ENCODE measurements at places on chromosomes 2 and 18.

- no peak for DNase-seq
Measured at GRCh38 chr2:225309516-225309915, 90.0 kb upstream of the NYAP2 start.

- no peak for DNase-seq
Measured at GRCh38 chr18:54440292-54440691, 82.6 kb downstream of the C18orf54 start.

- DNase-seq, result no peak
Measured at GRCh38 chr18:360676-361075, 92.8 kb upstream of the THOC1 start.

DNA sequence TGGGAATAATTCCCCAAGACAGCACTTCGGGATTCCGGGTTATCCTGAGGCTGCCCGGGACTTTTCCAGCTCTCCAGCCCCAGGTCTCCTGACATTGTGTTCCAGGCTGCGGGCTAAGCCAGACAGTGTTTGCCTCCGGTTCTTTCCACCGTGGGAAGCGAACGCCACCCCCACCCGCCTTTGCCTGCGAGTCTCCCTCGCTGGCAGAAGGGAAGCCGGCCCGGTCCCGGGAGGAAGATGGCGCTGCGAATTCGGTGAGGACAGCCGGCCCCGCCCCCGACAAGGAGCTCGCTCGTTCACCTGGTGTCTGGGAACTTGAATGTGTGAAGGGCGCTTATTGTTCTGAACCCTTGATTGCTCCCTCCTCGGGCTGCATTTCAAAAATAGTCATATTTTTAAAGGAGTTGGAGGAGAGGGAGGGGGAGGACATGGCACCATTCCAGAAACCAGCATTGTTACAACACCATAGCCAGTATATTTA, 2.9 kb downstream of the LRATD1 start:
- no peak for DNase-seq

DNA sequence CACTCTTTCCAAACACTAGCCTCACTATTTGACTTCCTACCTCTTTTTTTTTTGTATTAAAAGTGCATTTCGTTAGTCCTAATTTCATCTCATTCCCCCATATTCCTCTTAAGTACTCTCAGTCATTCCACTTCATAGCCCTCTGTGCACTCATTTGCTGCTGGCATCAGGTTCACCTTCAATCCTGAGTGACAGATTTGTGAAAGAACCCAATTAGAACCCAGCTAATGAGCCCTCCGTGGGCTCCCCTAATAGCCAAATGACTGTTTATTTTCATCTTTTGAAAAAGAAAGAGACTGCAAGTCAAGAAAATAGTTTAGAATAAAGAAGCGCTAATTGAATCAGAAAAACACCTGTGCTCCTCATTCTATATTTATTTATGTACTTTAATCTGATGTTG, 512.1 kb upstream of the LRATD1 start:
- DNase-seq, result no peak

DNA sequence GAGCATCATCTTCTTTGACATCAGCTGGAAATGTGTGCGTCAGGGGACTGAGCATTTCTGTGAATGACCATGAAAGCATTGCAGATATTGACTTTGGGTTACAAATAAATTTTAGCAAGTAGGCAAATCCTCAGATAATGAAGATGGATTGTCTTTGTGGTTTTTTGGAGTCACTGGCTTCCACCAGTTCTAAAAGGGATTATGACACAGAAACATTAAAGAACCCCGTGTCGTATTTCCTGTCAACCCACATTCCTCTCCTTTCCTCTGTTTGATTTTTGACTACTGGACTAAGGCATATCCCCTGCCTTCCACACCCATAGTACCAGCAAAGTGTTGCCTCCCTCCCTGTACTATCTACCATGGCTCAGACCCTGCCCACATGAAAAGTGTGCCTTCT, 268.1 kb downstream of the MYO3B start:
- DNase-seq, result no peak

DNA sequence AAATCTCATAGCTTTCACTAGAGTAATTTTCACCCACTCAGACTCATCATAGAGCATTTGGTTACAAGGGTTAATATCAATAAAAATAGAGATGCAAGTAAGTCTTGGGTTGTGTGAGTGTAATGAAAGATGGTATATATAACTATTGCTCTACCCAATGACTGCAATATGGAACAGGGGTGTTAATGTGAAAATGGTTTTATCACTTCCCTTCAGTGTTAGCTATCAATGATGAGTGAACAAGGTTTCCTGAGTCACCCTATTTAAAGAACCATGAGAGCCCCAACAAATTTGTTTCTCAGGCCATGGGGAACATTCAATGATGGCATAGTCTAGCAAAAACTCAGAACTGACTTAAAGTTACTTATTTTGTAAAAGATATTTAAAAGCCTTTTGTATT, 1133.6 kb upstream of the ZEB2 start:
- DNase-seq, result no peak

DNA sequence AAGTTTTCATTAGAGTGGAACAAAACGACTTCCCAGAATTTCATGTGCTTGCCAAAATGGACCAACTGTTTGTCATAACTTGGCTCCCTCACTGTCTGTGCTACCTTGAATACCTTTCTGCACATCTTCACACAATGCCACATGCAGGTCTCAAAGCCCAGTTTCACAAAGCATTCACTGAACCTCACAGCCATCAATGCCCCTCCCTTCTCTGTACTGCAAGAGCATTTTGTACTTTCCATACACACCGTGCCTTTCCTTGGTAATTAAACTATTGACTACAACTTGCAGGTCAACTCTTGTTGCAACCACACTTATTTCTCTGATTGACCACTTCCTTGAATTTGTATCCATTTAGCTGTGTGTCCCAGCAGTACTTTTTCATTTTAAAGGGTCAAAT, 50.5 kb downstream of the PAX3 start:
- DNase-seq, result no peak

DNA sequence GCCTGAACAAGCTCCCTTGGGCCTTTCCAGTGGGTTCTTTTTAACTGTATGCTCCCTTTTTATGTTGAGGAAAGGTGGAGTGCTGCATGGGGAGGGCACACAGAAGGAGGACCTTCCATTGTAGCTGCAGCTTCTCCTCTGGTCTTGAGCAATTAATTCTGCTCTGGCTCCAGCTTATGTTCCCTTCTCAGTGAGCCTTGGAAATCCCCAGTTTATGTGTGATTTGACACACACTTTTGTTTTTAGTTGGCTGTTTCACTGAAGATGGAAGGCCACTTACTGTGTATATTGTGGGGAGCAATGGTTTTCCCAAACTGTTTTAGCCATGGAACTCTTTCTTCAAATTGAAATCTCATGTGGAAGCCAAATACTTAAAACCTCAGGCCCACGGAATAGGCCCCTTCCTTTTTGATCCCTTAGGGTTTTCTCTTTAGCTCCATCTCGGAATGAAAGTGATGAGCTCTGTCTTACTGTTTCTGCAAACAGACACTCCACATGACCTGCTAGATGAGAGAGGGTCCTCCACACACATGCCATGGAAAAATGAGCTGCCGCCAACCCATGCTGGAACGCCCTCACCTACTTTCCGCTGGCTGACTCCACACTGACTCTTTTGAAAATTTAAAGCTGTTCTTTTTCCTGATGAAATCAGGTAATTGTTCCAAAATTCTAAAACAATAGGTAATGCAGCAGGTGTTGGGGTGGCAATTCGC, 280.9 kb upstream of the SIX2 start:
- no peak for DNase-seq

- DNase-seq, result no peak
Measured at GRCh38 chr18:77055429-77056300, 76.9 kb downstream of the MBP start.

- DNase-seq, result no peak
Measured at GRCh38 chr18:48391868-48392267, 17.3 kb downstream of the ZBTB7C start.

DNA sequence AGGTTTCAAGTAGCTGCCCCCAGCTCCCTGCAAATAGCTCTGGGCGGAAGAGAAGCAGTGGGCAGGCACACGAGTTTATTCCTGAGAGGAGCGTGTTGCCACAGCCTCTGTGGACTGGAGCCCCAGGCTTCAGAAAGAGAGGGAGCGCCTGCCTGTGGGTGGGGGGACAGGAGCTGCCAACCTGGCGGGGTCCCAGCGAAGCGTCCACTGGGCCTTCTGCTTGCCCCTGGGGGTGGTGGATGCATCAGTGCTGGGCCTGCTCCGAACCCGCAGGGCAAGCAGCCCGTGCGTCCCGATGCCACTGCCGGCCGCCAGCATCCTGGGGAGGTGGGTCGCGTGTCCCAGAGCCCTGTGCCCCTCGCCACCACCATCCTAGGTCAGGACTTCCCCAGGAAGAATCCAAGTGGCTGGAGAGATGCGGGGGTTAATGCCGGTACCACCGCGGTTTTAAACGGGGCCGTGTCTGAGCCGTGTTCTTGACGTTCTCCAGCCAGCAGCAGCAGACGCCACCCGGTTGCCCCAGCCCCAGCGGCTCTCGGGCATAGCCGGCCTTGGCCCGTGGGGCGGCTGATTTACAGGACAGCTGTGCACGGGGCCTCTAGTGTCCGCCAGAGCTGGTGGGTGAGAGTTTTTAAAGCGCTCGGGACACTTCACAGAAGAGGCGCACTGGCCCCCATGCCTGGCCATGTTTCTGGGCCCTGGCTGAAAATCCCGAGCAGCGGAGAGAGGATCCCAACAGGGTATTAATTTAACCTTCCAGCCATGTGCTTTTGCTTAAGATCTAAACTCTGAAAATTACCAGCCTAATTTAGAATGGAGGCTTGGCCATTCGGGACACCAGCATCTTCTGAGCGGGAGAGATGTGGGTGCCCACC, 84.7 kb downstream of the NFATC1 start:
- DNase-seq, result no peak

- no peak for DNase-seq
Measured at GRCh38 chr2:61262699-61263098, 100.7 kb downstream of the C2orf74 start.

DNA sequence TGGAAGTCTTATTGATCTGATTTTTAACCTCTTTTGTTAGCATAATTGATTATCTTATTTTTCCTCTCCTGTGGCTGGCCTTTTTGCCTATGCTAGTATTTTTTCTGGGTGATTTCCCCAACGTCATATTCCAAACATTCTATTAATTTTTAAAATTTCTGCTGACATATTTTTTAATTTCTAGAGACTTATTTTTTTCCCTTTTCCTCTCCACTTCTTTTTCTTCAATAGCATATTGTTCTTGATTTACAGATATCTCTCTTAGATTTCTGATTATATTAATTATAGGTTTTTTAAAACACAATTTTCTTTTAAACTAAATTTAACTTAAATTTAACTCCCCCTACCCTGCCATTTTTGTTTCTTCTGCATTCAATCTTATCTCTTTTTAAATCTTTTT, 47.2 kb upstream of the NR4A2 start:
- DNase-seq, result no peak

- DNase-seq, result no peak
Measured at GRCh38 chr2:115833196-115833595, 1390.8 kb downstream of the DPP10 start.

DNA sequence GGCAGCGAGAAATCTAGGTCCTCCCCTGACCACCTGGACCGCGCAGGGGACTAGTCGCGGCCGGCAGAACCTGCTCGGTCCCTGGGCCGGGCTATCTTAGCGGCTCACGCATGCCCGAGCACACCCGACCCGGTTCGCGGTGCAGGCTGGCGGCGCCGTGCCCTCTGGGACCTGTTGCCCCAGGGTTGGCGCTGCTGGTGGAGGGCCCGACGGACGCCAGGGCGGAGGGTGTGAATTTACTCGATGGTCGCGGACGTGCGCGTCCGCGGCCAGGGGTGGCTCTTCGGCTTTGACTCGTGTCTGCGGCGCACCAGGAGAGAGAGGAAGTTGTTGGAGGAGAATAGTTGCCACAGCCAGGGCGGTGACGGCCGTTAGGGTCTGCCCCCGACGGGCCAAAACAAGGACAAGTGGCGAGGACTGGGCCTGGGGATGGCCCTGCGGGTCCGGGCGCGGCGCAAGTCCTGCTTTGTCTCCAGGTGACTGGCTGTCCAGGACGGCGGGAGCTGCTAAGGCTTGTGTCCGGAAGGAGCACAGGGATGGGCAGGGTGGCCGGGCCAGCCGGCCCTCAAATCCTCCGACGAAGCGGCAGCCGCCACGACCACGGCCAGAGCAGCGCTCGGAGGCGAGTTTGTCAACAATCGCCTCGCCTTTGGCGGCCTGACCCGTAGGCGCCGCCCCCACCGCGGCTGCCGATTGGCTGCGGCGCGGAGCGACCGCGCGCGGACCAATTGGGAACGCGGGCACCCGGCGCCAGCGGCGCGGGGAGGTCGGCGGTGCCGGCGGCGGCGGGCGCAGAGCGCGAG, 1.3 kb downstream of the BCL2L11 start:
- peak; percentile 62 for DNase-seq

- no peak for DNase-seq
Measured at GRCh38 chr2:64548761-64549160, 24.6 kb downstream of the AFTPH start.

DNA sequence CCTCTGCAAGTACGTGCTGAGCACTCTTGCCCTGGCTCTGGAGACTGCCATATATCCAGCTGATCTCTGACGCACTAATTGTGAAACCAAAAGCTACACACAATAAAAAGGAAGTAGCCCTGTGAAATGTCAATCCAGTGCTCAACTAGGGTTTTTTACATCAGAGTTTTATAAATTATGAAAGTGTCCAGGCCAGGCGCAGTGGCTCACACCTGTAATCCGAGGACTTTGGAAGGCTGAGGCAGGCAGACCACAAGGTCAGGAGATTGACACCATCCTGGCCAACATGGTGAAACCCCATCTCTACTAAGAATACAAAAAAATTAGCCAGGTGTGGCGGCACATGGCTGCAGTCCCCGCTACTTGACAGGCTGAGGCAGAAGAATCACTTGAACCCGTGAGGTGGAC, 24.5 kb upstream of the PEX13 start:
- no peak for DNase-seq

- DNase-seq, result peak; percentile 54
Measured at GRCh38 chr2:70087702-70088597, 673 bp downstream of the PCBP1 start.

DNA sequence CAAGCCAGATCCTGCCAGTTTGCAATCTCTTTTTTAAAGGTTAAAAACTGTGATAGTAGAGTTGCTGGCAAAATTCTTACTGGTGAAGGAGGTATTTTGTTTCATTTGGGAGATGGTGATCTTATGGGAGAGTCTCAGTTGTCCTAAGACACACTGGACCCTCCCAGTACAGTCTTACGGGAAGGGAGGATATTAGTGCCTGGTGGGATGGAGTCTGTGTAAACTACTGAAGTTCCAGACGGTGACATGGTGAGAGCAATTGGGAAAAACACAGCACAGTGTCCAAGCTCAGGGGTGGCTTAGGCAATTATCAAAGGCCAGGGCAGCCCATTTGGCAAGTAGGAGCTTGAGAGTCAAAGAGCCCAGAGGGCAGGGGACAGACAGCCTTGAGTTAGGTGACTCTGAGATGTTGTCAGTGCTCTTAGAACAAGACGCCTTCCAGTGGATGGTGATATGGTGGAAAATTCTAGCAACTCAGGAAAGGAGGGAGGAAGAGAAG, 143.7 kb upstream of the CCDC68 start:
- no peak for DNase-seq

DNA sequence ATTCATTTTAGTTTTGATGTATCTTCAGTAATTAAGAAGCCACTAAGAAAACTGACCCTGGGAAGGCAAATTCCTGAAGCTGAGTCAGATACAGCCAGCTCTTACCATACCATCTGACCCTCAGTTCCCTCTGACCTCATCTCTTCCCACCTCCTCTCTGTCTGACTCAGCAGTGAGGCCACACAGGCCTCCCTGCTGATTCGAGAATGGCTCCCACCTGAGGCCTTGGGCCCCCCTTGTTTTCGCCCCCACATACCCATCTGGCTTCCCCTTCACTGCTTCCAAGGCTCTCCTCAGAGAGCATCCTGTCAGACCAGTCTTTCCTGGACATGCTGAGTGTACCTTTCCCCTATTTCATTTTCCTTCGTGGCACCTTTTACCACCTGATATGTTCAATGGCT, 71.0 kb upstream of the CYP1B1 start:
- no peak for DNase-seq

GRCh38 chr18:13893418-13893760, 21.9 kb downstream of the MC2R start:
- no peak for DNase-seq

All from stimulated activated CD4-positive, alpha-beta T cell treated with anti-CD3 and anti-CD28 coated beads, Interleukin-12 subunit alpha, Interleukin-12 subunit beta, amount 100 ng/mL, for 48 hours (primary cell).